ENCODE measurements at places on chromosomes 16 and 17. TPM values are rescaled to one million over a fixed set of nuclear protein-coding genes. Genes with fewer than 3 reads are reported as not detected.
A peak's percentile ranks its signal among the peaks of the same experiment; 100 is the strongest.

- H3K27ac ChIP-seq: no peak overlapping the region
- DNase-seq: no peak
- H3K36me3 ChIP-seq: no peaks in the 10 kb centered on the region
- no peaks in the 10 kb centered on the region for H3K4me1 ChIP-seq
- peaks cover 81% of the 10 kb centered on the region for H3K27me3 ChIP-seq
These were observed 91.9 kb downstream of the IRF8 start for GRCh38 chr16:85990861-85991301.

DNA sequence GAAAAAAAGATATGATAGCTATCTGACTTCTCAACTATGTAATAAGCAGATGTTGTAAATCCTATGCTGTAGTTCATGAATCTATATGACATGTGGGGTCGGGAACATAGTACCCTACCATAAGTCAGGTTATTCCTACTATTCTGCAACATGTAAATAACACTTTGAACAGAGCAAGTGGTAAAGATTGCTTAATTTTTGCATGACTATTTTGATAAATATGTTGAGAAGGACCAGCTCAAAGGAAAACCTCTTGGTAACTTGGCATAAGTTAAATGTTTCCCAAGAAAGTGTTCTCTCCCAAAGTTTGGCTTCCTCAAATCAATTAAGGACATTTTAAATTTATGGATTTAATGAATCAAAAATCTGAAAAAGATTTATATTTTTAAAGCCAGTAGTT is 62.1 kb downstream of the ABHD15 start:
- H3K27ac ChIP-seq: no peak overlapping the region
- no peak overlapping the region for H3K4me3 ChIP-seq
- no peaks in the 10 kb centered on the region for H3K4me1 ChIP-seq
- no peaks in the 10 kb centered on the region for H3K27me3 ChIP-seq
- no peak for DNase-seq

GRCh38 chr16:74726716-74727115 is 26.1 kb upstream of the MLKL start:
- H3K36me3 ChIP-seq: no peaks in the 10 kb centered on the region
- H3K4me3 ChIP-seq: no peak overlapping the region
- no peak overlapping the region for H3K27ac ChIP-seq
- H3K27me3 ChIP-seq: no peaks in the 10 kb centered on the region
- DNase-seq: peak; percentile 66
- peaks cover 17% of the 10 kb centered on the region for H3K4me1 ChIP-seq

DNA sequence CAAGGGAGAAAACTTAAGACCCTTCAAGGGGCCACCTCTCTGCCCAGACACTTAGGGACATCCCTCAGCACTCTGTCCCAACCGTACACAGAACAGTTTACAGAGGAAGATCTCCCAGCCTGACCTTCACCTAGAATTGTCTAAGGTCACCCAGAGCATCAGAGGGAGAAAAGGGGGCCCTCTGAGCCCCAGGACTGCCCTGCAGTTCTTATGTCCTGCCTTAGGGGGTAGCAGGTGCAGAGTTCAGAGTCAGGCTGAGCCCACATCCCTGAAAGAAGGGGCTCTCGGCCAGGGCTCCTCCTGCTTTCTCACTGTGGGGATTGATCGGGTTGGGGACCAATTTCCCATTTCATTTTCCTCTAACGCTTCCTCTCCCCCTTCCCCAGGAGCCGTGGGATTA is 15.4 kb downstream of the CA4 start:
- H3K27me3 ChIP-seq: no peaks in the 10 kb centered on the region
- H3K4me3 ChIP-seq: no peak overlapping the region
- DNase-seq: no peak
- H3K27ac ChIP-seq: no peak overlapping the region

SYNGR3 gene
- 2.8 TPM for total RNA-seq

OR3A3 gene
- not detected for total RNA-seq

Measured in PC-3 (cell line).